Progenitor cell of endocrine pancreas (in vitro differentiated cells): ENCODE measurements at places on chromosomes 2 and 18. TPM values are rescaled to one million over a fixed set of nuclear protein-coding genes. Genes with fewer than 3 reads are reported as not detected.

The ANO7 gene
- total RNA-seq: 2.5 and 3.0 TPM in 2 replicates

The TCF23 gene
- total RNA-seq: not detected in 2 replicates

The RIT2 gene
- not detected in 2 replicates for total RNA-seq

The SERPINB10 gene
- total RNA-seq: not detected in 2 replicates

The CACNB4 gene
- total RNA-seq: 2.3 and 2.5 TPM in 2 replicates

The ALPI gene
- total RNA-seq: not detected in 2 replicates

The SH3YL1 gene
- total RNA-seq: 120 and 129 TPM in 2 replicates

The CDH2 gene
- total RNA-seq: 197 and 210 TPM in 2 replicates

The DSG2 gene
- 119 and 120 TPM in 2 replicates for total RNA-seq

The CLEC4F gene
- not detected in 2 replicates for total RNA-seq

The ABCG8 gene
- not detected in 2 replicates for total RNA-seq

The CYS1 gene
- total RNA-seq: 2.3 and 2.5 TPM in 2 replicates
